ENCODE measurements at places on chromosomes 2 and 18.

- DNase-seq = no peak
Observed at GRCh38 chr2:129752686-129753085, 226.8 kb upstream of the RAB6C start.

GRCh38 chr18:14577971-14578370 is 34.6 kb upstream of the POTEC start:
- no peak for DNase-seq

GRCh38 chr18:47912343-47912742 is 18.1 kb downstream of the SMAD2 start:
- no peak for DNase-seq

GRCh38 chr18:65746936-65747335 is 3.9 kb upstream of the CDH7 start:
- no peak for DNase-seq

GRCh38 chr2:12605936-12606335 is 110.8 kb upstream of the TRIB2 start:
- no peak for DNase-seq

DNA sequence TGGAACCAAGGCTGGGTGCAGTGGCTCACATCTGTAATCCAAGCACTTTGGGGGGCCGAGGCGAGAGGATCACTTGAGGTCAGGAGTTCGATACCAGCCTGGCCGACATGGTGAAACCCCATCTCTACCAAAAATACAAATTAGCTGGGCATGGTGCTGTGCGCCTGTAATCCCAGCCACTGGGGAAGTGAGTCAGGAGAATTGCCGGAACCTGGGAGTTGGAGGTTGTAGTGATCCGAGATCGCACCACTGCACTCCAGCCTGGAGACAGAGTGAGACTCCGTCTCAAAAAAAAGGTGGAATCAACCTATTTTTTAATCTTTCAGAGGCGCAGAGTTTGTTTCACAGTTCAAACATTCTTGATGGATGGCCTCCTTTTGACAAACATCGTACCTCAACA is 24.5 kb upstream of the ATP8B1 start:
- no peak for DNase-seq

DNA sequence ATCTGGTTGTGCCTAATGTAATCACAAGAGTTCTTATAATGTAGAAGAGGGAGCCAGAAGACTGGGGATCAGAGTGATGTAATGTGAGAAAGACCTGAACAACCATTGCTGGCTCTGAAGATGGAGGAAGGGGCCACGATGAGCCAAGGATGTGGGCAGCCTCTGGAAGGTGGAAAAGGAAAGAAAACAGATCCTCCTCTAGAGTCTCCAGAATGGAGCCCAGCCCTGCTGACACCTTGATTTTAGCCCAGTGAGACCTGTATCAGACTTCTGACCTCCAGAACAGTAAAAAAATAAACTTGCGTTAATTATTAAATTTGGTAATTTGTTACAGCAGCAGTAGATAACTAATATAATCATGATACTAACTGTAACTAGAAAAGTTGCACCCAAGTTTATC is 3.1 kb downstream of the RBKS start:
- DNase-seq = no peak

- DNase-seq = no peak
Observed at GRCh38 chr2:67502346-67503065, 105.4 kb downstream of the ETAA1 start.

DNA sequence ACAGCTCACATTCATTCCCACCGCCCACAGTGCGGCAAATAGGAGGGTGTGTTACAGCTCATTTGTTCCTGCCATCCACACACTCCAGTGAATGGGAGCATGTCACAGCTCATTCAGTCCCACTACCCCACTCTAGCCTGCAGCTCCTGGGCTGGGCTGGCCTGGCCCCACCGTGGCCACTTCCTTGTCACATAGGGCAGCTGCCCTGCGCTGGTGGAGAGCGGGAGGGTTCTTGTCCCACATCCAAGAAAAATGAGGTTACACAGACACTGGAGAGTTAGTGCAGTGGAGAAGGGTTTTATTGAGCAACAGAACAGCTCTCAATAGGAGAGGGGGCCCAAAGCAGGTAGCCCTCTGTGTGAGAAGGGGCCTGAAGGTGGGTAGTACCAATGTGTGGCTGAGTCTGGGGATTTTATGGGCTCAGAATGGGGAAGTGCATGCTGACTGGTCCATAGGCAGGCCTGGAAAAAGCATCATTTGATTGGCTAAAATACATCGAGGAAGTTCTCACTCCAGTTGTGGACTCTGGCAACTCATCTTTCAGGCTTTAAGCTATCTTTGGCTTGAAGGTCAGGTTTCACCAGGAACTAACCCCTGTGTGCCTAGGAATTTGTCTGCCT is 249.7 kb downstream of the ETAA1 start:
- DNase-seq = no peak

- DNase-seq = no peak
Observed at GRCh38 chr2:124649001-124649400, 623.9 kb downstream of the CNTNAP5 start.

- no peak for DNase-seq
Observed at GRCh38 chr2:239619369-239619768, 218.5 kb upstream of the HDAC4 start.

GRCh38 chr2:218381916-218382366 is at the start of gene SLC11A1:
Gene SLC11A1 (plus strand): TSS chr2:218382273. CDS start chr2:218382369, 96 bp downstream.
- DNase-seq = no peak

DNA sequence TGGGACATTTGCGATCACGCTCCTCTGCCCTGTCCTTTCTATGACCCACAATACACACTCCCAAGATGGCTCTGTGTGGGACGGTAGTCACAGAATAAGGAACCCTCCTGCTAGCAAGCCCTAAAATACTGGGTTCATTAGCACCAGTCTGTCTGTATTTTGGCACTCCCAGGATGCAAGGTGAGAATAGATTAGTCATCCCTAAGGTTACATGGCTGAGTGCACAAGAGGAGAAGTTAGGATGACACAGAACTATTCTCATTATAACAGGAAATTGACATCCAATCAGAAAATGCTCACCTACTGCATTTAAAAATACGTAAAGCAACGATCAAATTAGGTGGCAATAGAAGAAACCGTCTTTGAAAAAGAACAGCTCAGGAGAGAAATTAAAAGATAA is 590.2 kb downstream of the EPHA4 start:
- DNase-seq = no peak

DNA sequence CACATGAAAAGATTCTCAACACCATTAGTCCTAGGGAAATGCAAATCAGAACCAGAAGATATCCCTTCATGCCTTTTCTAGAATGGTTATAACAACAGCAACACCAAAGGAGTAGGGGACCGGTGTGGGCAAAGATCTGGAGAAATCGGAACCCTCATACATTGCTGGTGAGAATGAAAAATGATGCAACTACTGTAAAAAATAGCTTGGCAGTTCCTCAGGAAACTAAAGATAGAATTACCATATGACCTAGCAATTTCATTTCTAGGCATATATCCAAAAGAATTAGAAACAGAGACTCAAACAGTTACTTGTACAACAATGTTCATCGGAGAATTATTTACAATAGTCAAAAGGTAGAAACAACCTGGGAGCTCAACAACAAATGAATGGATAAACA is 29.2 kb upstream of the CDH7 start:
- DNase-seq = no peak

- DNase-seq = no peak
Observed at GRCh38 chr2:96859099-96859649, 1.4 kb upstream of the ANKRD39 start.

- DNase-seq = no peak
Observed at GRCh38 chr2:182077448-182078142, 91.9 kb downstream of the PPP1R1C start.

DNA sequence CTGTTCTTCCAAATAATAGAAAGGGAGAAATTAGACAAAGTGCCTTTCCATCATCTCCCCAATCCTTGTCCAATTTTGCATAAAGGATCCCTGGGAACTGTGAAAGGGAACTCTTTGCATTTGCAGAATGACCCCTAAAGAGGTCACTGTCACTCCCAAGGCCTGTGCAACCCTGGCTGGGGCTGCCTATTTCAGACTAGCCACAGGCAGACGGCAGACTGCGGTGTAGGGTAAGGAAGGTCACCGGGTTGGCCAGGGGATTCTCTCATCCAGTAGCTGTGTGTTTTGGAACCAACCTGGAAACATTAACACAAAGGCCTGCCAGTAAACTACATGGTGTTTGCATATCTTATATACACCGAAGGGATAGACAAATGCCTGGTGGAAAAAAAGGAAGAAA is 818.7 kb downstream of the BCL11A start:
- no peak for DNase-seq

GRCh38 chr2:98771721-98772524 is 41.0 kb upstream of the MGAT4A start:
- no peak for DNase-seq

DNA sequence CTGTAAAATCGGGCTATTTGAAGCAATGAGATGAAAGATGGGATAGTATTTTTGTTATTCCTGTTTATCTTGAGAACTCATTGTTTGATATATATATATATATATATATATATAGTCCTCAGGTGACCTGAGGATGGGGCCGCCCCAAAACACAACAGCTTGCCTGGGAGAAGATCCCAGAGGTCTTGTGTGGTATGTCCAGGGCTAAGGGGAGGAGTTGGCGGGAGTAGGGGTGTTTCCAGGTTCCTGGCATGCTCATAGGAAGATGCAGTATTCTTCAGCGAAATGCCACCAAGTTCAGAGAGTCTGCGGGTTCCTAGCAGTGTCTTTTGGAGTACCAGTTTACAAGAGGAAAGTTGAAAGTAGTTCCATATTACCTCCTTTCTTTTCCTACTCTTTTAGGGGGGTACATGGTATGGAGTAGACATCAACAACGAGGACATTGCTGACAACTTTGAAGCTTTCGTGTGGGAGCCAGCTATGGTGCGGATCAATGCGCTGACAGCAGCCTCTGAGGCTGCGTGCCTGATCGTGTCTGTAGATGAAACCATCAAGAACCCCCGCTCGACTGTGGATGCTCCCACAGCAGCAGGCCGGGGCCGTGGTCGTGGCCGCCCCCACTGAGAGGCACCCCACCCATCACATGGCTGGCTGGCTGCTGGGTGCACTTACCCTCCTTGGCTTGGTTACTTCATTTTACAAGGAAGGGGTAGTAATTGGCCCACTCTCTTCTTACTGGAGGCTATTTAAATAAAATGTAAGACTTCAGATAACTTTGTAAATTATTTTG is 18.3 kb downstream of the CCT7 start:
- no peak for DNase-seq

- DNase-seq = no peak
Observed at GRCh38 chr2:37793004-37793403, 121.6 kb upstream of the CDC42EP3 start.

DNA sequence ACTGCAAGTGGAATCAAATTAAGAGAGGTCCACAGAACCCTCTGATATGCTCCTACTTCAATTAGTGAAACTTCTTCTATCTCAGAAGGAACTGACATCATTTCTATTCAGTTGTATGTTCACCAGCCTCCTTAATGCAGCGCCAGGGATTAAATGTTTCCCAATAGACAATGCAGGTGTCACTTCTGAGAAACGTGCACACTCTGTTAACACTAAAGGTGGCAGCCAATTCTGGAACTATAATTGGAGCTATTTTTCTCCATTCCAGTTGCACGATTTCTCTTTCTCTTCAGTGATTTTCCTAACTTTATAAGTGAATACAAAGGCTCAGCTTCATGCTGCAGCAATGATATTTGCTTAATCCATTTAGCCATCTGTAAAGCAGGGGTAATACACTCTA is 821.9 kb downstream of the TDRD15 start:
- no peak for DNase-seq

GRCh38 chr2:24521162-24521857 is 30.3 kb downstream of the NCOA1 start:
- DNase-seq = no peak
